ENCODE measurements at places on chromosomes 7 and 10. TPM values are rescaled to one million over a fixed set of nuclear protein-coding genes. Genes with fewer than 3 reads are reported as not detected.

The CD36 gene
- 533 TPM for total RNA-seq

The SPDYE6 gene
- not detected for total RNA-seq

The LHFPL3 gene
- not detected for total RNA-seq

The TRIM73 gene
- total RNA-seq = 2.6 TPM

The IFIT2 gene
- total RNA-seq = 6.8 TPM

The ZPBP gene
- not detected for total RNA-seq

The ZC3HAV1L gene
- total RNA-seq = 16.7 TPM

The TSPAN12 gene
- total RNA-seq = 33.4 TPM

The RAMP3 gene
- total RNA-seq = 5.7 TPM
